Midbrain (tissue), 1 donor: ENCODE measurements at places on chromosomes 1 and 21.

DNA sequence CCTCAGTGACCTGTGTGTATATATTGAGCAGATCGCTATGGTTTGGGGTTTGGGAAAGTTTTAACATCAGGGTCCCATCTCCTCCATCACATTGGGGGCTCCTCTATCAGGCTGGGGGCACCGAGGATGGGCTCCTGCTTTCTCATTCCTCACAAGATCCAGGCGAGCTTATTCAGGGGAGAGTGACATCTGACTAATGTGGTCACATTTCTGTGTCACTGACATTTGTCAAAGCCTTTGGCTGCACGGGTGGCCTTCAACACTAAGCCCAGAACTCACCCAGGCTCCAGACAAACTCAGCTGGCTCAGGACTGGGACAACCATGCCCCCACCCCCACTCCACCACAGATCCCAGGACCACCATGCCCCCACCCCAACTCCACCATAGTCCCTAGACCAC is 103.3 kb upstream of the IFFO2 start:
- DNase-seq: no peak

GRCh38 chr1:183886853-183887252 is 81.9 kb downstream of the RGL1 start:
- DNase-seq: no peak

DNA sequence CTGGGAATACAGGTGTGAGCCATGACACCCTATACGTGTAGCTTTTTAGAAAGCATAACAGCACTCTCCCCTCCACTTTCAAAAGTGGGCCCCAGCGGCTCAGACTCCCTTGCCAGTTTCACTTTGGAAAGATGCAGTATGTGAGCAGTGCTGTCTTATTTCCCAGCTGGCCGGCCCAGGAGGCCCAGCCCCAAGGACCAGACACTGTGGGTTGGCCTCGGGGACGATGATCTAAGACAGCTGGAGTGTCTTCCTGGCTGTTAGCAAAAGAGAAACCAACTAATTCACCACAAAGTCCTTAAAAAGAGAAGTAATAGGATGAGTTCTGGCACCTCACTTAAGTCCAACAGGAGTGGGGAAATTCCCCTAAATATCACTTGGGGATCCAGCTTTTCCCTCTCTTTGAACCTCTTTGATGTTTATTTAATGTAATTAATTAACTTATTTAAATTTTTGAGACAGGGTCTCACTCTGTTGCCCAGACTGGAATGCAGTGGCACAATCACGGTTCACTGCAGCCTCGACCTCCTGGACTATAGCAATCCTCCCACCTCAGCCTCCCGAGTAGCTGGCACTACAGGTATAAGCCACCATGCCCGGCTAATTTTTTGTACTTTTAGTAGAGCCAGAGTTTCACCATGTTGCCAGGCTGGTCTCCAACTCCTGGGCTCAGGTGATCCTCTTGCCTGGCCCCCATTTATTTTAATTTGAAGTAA is 17.6 kb upstream of the CLIC4 start:
- DNase-seq: no peak

DNA sequence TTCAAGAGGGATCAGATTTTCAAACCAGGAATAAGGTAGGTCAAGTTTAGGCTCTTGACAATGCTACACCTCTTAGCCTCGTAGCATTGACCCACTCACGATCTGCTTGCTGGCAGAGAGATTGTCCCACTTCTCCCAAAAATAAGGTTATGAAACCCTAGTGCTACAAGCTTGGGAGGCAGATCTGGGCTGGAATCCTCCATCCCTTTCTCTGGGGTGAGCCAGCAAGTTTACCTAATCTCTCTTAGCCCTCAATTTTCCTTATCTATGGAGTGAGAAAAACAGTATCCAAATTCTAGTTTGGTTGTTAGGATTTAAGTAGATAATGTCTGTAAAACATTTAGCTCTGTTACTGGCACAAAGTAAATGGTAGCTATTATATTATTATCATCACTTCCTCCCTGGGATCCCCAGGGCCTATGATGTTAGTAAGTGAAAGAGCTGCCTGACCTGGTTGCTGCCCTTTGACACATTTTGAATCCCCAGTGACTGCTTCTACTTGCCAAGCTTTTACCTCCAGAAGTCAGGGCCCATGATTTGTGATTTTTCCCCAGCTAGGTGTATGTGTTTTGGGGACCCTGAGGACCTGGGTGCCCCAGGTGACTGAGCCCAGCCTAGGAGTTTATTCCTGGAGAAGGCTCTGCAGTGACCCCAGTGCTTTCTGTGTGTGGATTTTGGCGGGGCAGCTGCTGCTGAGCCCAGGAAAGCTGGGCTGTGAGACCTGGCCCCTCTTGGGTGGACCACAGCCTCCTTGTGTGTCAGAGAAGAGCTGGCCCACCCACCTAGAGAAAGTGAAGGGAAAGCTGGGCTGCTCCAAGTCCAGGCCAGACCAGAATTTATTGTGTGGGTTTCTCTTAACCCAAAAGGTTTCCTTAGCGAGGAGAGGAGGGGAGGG is 48.2 kb upstream of the VANGL1 start:
- DNase-seq: no peak

DNA sequence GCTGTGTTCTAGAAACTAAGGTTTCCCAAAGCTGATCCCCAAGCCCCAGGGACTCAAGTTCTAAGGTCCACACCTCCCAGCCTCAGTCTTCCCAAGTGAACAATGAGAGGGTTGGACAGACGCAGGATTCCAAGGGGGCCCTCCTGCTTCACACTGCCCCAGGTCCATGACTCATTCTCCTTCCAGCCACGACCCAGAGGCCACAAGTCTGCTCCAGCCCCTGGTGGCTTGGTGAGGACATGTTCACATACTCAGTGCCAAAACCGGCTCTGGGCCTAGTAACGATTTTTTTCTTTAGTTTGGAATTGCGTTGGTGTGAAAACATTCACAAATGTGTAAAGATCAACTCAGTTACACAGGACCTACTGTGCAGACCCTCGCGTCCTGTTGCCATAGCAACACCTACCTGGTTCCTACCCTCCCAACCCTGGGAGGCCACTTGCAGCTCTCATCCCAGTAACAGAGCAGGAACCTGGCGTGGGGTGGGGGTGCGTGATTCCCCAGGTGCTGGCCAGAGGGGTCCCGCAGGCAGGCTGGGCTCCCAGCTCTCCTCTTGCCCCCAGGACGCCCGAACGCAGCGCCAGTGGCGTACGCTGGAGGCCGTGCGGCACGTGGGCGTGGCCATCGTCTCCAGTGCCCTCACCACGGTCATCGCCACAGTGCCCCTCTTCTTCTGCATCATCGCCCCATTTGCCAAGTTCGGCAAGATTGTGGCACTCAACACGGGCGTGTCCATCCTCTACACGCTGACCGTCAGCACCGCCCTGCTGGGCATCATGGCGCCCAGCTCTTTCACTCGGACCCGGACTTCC is 57.0 kb downstream of the DISP3 start:
- no peak for DNase-seq

GRCh38 chr1:29218223-29218622 is 12.5 kb downstream of the MECR start:
- no peak for DNase-seq

- peak; percentile 9 for DNase-seq
Observed at GRCh38 chr1:150791585-150791984, 16.5 kb downstream of the CTSK start.

DNA sequence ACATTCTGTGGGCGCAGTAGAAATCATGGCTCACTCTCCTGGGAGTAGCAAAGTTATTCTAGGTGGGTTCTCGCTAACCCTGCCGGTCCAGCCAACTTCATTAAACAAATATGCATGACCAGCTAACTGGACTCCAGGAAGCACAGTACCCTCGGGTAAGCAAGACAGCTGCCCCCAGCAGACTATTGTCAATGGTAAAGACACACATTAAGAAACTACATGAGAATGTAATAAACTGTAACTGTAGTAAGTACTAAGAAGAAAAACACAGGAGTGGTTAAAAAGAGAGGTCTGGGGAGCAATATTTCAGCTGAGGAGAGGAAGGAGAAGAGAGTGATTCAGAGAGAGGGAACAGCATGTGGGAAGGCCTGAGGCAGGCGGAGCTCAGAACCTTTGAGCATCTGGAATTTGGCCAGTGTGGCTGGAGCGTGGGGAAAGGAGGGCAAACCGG is 7.4 kb downstream of the SLC2A5 start:
- no peak for DNase-seq

DNA sequence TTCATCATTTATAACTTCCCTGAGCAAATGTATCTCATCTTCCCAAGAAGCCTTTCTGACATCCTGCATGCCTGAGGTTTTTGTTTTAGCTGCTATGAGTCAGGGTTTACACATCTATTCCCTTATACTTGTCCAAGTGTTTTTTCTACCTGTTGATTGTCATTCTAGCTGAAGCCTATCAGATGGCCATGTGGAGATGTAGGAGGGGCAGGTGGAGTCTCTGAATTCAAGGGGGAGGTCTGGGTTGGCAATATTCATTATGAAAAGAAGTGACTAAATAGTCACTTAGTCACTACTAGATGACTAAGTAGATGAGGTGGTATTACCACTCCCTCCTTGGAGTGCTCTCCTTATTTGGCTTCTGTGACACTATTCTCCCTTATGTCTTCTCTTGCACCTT is 52.4 kb downstream of the XCL1 start:
- no peak for DNase-seq
